Stimulated activated CD8-positive, alpha-beta memory T cell treated with anti-CD3 and anti-CD28 coated beads, Interleukin-4, amount 100 ng/mL, for 1 hour (primary cell): ENCODE measurements at places on chromosomes 7 and 10.

- no peak for DNase-seq
These were observed 54.8 kb upstream of the SLC35B4 start for GRCh38 chr7:134371536-134371935.

DNA sequence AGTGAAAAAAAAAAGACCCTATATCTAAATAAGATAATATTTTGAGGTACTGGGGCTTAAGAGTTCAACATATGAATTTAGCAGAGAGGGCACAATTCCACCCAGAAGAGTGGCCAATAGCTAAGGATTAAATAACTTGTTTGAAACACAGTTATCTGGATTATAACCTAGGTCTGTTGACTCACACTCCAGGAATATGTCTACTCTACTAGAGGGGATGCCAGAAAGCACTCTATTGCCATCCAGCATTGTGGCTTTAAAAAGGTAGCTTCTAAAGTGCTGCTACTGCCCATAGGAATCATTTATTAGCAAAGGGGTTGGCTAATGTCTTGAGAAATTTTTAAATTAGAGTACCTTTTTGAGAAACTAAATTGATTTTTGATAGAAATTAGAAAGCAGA, 102.2 kb downstream of the PPP1R3A start:
- no peak for DNase-seq

DNA sequence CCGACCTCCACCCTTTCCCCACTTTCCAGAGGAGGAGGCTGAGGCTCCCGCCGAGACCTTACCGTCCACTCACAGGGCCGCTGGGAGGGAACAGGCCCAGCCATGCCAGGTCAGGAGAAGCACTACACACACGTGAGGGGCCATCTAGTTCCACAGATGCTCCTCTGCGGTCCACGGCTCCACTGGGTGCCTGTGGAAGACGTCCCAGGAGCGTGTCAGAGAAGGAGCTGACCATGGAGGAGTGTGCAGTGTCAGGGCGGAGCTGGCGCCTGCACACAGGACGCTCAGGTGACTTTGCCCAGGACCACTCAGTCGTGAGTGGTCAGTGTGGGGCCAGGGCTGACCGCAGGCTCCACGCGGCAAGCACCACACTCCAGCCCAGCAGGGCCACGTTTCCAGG, 8.0 kb upstream of the SHH start:
- no peak for DNase-seq

DNA sequence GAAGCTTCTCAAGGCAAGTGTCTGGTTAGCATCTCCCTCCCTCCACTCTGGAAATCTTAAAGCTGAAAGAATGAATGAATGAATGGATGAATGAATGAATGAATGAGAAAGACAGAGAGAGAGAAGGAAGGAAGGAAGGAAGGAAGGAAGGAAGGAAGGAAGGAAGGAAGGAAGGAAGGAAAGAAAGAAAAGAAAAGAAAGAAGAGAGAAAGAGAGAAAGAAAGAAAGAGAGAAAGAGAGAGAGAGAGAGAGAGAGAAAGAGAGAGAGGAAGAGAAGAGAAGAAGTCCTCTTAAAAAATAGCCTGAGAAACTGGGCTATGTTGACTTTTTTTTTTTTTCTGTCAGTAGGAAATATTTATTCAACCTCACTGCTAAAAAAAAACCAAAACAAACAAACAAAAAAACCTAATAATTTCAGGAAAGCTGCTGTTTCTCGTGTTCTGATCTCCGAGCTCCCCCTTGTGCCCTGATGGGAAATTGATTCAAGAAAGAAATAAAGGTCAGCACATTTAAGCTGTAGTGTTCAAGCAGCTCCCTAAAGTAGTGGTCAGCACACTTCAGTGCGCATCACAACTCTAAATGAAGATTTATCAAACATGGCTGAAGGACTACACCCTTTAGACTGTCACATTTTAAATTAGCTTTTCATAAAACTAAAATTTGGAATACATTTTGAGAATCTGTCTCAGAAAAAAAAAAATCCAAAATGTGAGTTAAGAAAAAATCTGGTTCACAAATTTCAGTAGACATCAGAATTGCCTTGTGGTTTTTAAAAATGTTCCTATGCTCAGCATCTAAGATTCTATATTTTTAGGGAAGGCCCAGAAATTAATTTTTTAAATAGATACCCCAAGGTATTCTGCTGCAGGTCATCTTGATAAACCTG, 154.3 kb downstream of the ELAPOR2 start:
- no peak for DNase-seq

DNA sequence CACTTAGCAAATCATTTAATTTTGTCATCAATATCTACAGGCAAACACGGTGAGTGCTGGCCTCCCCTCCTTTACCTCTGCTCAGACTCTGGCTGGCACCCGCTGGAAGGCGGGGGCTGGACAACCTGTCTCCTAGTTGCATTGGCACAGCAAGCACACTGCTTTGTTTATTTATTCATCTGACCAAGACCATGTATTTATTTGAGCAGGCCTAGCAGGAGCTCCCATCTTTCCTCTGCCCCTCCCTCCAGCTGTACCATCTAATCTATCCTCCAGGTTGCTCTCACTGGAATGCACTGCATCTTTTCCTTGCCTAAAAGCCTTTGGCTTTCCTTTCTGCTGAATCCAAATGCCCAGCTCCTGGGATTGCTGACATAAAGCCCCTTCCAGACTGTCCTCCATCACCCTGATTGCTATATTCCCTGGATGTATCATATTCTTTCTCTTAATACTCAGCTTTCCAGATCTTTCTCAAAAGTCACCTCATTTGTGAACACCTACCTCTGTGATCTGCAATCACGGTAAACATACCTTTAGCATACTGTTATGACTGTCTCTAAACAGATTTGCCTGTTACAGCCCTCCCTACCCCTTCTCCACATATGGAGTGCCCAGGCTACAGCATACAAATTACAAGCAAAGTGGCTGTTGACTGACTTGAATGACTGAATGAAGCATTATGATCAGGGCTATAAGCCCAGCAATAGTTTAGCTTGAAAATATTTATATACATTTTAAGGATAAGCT, 9.6 kb downstream of the ELMO1 start:
- DNase-seq: no peak

GRCh38 chr10:79149345-79149661, 80.5 kb downstream of the ZMIZ1 start:
- no peak for DNase-seq

DNA sequence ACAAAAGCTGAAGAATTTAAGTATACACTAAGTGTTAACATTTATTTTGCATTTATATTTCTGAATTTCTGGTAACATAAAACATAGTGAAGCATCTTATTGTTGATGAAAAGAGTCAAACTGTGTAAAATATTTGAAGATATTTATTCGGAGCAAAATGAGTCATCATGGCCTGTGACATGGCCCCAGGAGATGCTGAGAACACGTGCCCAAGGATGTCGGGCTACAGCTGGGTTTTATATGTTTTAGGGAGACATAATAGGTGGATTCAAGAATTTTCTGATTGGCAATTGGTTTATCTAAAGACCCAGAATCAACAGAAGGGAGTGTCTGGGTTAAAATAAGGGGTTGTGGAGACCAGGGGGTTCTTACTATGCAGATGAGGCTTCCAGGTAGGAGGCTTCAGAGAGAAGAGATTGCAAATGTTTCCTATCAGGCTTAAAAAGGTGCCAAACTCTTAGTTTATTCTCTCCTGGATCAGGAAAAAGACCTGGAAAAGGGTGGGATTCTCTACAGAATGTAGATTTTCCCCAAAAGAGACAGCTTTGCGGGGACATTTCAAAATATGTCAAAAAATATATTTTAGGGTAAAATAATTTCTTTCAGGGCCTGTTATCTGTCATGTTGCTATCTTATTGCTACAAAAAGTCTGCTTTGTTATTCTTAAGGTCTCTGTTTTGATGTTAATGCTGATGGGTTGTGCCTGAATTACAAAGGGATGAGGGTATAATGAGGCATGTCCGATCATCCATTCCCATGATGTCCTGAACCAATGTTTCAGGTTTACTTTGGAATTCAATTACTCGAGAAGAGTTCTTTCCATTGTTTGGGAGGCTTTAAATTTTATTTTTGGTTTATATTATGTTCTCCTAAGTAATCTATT, 74.5 kb downstream of the VWDE start:
- no peak for DNase-seq

DNA sequence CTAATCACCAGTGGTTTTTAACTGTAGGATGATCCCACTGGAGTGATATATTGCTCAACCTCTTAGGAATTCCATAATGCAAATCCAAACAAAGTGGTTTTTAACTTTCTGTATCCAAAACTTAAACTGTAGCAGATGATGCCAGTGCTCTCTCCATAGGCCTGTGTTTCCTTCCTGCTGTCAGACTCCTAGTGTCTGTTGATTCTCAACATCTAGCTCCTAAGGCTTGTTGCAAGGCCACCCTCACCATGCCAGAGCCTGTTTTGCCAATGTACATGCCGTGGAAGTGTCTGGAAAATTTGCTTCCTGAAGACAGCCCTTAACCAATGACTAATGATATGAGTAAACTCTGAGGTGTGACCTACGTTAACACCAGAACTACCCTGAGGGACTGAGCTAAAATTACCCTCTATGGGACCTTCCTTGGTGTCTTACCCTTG, 39.3 kb downstream of the C1GALT1 start:
- DNase-seq: no peak

- no peak for DNase-seq
These were observed 888.4 kb upstream of the PHF14 start for GRCh38 chr7:10085231-10085630.

DNA sequence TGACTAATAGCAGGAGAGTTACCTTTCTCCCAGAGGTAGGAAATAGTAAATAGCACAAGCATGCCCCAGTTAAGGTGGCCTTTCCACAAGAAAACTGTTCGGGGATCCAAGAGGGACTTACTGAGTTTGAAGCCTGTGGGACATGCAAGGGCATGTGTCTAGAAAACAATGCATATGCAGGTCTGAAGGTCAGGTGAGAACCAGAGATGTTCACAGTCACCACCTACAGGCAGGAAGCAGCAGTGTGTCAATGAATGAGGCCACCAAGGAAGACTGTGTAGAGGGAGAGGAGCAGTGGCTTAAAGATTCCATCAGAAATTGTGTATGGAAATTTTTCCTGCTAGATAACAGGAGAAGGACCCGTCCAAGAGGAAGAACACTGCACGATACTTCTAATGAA, 66.0 kb downstream of the CALD1 start:
- no peak for DNase-seq

DNA sequence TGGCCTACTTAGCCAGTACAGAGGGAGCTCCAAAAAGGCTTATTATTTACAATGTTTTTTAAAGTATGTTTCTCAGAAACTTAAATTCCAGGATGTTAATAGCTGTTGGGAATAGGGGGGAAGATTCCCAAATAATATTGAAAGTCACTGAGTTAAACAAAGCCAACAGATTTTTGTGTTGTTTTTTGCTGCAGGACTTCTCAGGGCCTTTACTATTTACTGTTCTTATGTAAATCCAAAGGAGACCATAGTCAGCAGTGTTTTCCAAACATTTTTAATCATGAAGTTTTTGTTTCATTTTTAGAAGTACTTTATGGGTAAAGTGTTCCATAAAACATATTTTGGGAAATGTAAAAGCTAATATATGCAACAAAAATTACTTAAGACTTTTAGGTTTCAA, 100.4 kb upstream of the GSDME start:
- DNase-seq: no peak

GRCh38 chr10:8121201-8121890, 66.9 kb downstream of the GATA3 start:
- DNase-seq: no peak

GRCh38 chr10:19922236-19922963, 106.2 kb downstream of the PLXDC2 start:
- DNase-seq: no peak

GRCh38 chr10:35409094-35409582, 72.8 kb downstream of the CCNY start:
- no peak for DNase-seq

DNA sequence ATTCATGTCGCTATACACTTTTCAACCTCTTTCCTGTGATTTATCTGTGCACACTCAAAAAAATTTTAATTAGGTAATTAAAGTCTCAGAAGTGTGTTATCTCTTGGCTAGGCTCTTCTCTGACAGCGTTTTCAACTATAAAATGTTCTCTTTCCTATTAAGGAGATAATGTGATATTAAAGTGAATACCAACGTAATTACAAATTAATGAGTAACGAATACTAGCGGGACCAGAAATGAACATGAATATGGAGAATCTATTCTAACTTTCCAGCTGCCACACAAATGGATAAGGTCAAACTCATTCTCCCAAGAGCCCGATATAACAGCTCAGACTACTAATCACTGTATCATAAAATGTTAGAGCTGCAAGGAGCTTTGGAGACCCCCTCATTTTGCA, 12.0 kb downstream of the COL1A2 start:
- no peak for DNase-seq

DNA sequence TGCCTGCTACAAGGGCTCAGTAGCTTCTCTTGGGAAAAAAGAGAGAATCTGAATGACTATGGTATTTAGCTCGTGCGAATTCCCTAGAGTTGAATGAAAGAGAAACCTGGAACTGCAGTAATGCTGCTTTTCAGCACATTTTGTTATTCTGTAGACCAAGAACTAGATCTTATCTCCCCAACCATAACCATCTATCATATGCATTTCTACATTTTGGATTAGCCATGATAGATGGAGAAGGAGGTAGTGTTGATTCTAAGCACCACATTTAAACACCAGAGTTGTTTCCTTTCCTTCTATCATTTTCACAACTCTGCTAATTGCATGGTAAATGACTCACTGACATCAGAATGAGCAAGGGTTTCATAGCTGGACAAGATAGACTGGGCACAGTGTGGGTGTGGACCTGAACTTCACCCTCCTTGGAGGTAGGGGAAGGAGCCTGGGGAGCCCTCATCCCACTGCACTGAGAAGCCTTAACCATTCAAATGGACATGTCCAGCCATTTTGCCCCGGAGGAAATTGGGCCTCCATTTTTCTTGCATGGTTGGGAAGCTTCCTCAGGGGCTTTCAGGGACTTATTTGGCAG, 55.3 kb upstream of the BMPER start:
- DNase-seq: no peak

GRCh38 chr7:127252778-127253280, at the start of gene GRM8:
Gene GRM8 (minus strand): TSS chr7:127252941.
- DNase-seq: no peak

GRCh38 chr7:10212649-10213048, 761.0 kb upstream of the PHF14 start:
- DNase-seq: no peak

DNA sequence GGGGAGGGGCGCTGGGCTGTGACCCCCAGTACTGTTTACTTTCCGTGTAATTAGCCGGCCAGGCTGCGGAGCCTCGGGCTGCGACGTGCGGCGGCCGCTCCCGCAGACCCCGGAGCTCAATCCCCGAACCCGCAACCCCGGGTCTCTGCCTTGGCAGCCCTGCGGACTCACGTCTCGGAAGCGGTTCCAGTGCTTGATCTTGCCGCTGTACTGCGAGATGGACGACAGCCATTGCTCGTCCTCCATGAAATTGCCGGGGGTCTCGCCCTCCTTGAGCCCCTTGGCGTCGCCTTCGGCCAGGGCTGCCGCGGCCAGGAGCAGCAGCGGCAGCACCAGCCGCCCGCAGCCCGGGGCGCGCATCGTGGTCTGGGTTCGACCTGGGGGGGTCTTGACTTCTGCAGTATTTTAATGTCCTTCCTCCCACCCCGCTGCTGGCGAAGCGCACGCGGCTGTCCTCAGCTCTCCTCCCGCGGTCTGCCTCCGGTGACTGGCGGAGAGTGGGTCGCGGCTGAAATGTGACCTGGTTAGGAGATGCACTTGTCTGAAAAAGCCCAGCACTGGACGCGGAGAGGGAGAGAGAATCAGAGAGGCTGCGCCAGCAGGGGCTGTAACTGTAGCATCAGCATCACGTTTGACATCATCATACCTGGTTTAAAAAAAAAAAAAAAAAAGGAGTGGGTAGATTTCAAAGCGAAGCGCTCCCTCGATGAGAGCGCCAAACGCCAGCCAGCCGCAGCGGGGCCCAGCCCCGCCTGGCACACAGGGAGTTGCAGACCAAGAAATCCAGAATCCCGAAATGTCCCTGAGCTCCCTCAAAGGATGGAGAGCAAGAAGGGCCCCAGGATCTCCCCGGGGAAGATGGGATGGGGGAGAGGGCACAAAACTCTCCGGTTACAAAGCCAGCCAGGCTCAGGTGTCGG, at the start of gene SPOCK2:
Gene SPOCK2, minus strand, starts transcription at position 583 of the 920 bp plus-strand sequence. Its CDS starts 223 bp downstream, at position 360.
- DNase-seq: no peak
